ENCODE measurements at places on chromosomes 2 and 18.

DNA sequence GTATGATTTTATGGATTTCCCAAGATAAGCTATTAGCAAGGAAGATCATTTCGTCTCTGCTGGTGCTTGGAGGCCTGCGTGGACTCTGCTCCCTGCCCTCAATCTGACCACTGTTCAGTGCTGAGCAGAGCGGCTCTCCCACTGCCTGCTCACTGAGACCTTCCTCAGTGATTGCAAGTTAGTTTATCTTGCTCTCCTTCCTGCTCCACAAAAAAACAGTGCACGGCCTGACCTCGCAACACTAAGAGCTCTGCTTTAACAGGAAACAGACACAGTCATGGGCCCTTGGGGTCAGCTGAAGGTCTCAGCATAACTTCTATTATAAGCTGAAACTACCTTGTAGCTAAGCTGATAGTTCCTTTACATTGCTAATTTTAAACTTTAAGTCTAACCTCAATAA is 53.1 kb downstream of the PRELID3A start:
- no peak for DNase-seq

- DNase-seq: no peak
These were observed 191.1 kb upstream of the REV1 start for GRCh38 chr2:99680946-99681345.

GRCh38 chr2:72263776-72264060 is 116.1 kb upstream of the CYP26B1 start:
- DNase-seq: no peak

GRCh38 chr18:3748086-3748485 is 298.1 kb downstream of the TGIF1 start:
- no peak for DNase-seq

- no peak for DNase-seq
These were observed 20.3 kb upstream of the NPAS2 start for GRCh38 chr2:100799686-100800085.

DNA sequence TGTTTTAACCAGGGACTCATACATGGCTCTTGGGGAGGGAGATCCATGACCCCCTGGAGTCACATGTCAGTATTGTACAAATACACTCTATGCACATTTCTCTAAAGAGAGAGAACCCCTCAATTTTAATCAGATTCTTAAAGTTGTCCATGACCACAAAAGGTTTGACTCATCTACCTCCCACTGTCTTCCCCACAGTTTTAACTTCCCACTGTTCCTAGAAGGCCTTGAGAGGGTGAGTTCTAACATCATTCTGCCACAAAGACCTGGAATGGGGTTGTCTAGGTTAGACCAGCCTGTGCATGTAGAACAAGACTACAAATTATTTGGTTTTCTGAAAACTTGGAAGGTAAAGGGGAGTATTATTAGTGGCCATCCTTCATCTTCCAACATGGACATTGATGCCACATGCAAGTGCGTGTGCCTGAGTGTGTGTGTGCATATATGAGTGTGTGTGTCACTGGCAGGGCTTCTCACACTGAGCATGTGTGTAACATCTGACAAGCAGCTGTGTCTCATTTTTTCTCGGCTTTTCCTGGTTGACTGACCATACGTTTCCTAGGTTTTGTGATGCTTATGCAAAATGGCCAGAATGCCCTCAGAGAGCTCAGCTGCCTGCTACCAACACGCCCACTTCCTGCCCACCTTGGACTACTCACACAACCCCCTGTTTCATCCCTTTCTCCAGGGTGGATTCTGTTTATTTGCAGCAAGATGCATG is 94.6 kb upstream of the LGALSL start:
- no peak for DNase-seq

- DNase-seq: no peak
These were observed 57.6 kb downstream of the EVA1A start for GRCh38 chr2:75503048-75503607.

DNA sequence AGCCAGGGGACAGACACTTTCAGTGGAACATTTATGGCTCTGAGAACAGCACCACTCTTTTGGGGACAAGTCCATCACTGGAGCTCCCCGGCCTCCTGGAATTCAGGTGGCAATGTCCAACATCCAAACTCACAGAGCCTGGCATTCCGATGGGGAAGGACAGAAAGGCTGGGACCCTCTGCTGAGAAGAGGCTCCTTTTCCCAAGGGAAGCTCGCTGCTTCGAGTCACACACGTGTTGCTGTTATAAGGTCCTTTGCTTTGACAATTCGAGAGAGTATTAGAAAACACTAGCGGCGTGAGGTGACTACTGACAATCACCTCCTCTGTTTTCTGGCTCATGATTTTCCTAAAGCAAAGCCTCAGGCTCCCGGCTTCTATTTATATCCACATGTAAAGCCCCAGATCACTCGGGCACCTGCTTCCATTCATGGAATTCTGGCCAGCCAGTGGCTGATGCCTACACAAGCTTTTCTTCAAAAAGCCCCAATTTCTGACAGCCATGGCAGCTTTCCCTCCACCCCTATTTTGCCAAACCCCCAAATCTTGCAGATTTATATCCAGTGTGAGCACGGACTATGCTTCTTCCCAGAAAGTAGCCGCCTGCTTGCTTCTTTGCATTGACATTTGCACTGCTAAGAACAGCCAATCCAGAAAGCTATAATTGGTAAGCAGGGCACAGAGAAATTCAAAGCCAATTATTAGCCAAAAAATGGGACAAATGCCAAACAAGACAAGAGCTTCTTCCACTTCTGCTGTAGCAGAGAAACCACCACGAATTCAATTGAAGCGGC is 67.3 kb downstream of the NDUFA10 start:
- no peak for DNase-seq

GRCh38 chr18:45837283-45838070 is 12.0 kb downstream of the SIGLEC15 start:
- no peak for DNase-seq

- no peak for DNase-seq
These were observed 126.5 kb downstream of the LPIN1 start for GRCh38 chr2:11872948-11873269.

DNA sequence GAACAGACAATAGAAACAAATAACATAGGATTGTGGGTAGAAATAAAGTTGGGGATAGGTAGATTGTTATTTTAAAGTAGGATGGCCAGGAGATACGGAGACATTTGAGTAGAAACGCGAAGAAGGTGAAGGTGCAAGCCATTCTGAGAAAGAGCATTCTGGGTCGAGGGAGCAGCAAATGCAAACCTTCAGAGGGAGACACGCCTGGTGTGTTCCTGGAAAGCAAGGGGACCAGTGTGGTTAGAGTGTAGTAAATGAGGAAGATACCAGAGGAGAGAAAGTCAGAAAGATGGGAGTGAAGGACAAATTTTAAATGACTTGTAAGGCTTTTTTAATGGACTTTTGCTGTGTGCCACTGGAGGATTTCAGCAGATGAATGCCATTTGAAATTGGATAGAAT is 1.7 kb downstream of the CYP20A1 start:
- DNase-seq: no peak

DNA sequence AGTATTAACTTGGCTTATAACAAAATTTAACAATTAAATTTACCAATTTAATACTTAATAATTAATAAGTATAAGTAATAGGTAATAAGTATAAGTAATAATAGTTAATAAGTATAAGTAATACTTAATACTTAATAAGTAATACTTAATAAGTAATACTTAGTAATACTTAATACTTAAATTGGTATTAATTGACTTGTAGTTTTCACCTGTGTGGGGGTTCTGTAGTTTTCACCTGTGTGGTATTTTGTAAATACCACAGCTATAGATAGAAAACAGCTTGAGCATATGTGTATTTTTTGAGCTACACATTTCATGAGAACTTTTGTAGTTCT is 55.4 kb downstream of the MAPRE2 start:
- DNase-seq: no peak

DNA sequence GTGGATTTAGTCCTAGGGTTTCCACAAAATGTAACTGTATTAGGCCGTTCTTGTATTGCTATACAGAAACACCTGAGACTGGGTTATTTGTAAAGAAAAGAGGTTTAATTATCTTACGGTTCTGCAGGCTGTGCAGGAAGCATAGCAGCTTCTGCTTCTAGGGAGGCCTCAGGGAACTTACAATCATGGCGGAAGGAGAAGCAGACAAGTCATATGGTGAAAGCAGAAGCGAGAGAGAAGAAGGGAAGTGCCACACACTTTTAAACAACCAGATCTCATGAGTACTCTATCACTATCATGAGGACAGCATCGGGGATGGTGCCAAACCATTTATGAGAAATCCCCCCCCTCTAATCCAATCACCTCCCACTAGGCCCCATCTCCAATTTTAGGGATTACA is 9.5 kb upstream of the CCDC68 start:
- no peak for DNase-seq

- DNase-seq: no peak
These were observed 29.8 kb upstream of the ZNF385B start for GRCh38 chr2:179891237-179891636.

DNA sequence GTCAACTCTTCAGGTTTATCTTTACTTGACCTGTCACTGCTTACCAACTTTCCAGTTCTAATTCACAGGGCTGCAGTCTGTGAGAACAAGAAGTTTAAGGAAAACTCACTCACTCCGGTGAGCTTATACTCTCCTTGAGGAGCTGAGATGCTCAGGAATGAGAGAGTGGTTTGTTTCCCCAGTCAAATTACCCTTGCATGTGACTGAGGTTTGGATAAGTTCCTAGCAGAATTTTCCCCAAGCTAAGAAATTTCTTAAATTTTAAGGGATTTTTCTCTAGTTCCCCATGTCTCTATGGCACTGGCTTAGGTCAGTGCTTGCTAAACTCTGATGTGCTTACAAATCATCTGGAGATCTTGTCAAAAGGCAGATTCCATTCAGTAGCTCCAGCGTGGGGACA is 12.8 kb upstream of the CCDC85A start:
- DNase-seq: no peak

DNA sequence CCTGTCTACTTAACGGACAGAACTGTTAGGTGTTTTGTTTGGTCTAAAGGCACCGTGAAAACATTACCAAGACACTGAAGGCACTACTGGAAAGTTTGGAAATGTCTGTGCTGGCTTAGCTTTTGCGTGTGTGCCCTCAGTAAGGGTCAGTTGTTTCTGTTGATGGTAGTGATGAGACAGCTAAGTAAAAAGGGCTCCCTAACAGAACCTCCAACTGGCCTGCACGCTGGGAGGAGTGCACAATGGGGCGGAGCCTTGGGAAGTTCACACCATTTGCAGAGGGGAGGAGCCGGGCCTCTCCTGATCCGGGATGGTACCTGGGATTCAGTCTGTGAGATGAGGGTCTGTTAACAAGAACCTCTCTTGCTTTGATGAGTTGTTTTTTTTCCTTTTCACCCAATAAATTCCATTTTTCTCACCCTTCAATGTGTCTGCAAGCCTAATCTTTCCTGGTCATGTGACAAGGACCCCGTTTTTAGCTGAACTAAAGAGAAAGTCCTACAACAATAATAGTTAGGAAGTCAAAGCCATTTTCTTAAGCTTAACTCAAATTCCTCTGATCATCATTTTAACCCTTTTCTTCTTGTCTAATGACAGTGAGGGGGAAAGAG is 368.7 kb downstream of the PARD3B start:
- no peak for DNase-seq

DNA sequence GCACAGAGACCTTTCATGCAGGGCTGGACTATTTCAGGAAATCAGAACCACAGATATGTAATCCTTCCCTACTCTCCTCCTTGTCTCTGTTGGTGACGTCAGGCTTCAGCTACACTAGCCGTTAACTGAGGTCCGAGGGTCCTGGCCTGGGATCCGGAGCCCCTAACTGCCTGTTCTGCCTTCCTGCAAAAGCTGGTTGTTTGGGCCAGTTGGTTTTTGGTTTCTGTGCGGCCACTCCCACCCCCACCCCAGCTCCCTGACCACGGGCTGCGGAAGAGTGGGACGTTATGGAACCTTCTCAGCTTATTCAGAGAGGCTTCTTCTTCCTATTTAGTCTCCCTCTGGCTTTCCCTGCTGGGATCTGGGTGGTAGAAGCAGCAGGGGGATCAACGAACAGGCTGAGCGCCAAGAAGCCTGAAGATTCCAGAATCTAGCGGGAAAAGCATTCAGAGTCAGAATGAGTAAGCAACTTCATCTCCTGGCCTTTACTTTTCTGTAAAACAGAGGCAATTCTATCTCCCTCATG is 49.3 kb upstream of the ROCK2 start:
- DNase-seq: no peak

DNA sequence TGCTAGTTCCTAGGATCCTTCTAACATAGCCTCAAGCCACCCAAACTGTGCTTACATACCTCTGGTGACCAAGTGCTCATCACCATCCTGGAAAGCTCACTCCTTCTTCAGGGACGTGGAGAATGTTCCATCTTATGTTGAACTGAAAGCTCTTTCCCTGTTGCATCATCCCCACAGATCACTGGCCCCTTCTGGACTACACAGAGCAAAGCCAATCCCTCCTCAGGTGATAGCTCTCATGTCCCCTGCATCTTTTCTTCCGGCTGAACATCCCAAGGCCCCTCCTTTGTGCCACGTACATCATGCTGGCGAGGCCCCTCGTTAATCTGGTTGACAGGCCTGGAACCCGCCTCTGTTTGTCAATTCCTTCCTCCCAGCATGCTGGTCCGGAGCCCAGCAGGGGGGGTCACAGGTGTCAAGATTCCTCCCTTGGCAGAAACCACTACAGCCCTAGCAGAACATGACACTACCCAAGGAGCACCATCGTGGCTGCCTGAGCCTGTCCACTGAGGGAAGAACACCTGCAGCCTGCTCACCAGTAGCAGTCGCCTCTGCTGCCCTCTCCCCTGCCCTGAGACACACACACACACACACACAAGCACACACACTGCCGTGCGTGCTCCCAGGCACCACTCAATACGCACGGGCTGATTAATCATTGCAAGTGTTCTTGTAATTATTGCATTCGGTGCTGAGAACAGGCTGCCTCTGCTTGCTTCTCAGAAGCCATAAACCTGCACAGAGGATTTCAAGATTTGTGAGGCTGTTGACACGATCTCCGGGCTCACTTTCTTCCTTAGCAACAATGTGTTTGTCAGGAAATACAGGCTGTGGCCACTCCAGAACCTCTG is 6.3 kb upstream of the KCNK3 start:
- no peak for DNase-seq

DNA sequence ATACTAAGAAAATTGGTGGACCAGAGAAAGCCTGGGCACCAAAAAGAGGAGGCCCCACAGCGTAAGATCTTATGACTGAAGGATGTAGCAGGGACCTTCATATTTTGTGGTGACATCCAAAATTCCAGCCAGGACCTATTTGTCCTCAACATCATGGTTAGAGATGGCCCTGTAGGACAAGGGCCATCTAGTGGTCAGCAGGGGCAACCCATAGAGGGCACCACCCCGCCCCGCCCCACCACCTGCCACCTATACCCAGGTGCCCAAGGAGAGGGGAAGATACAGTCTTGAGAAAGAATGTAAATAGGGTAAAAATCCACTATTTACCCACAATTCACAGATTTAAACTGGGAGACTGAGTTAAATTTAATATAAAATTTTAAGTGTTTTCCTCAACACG is 59.6 kb upstream of the TMEM163 start:
- DNase-seq: no peak

DNA sequence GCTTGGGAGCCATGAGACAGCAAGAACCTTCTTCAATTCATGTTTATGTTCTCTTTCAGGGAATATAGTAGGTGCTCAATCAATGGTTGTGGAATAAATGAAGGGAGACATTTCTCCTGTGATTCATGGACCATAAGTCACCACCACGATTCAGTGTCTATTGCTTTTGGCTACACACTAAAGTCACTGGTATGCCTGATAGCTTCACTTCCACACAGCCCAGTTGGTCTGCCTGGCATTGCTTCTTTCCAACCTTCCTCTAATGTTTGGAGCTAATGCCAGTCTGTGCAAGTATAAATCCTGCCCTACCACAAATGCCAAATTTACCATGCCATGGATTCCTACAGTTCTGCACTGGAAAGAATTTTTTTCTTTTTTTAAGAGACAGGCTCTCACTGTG is 1.3 kb upstream of the CXCR1 start:
- DNase-seq: no peak

All from SIG-M5 (cell line).